A549 treated with Mapracorat at 1 μM for 4 hours (cell line): ENCODE measurements at places on chromosomes 5 and 9. TPM values are rescaled to one million over a fixed set of nuclear protein-coding genes. Genes with fewer than 3 reads are reported as not detected.

Gene SLCO6A1
- not detected in 5 replicates for total RNA-seq

Gene ZDHHC11
- 12.6 to 20.1 TPM (median 16.3 TPM) in 5 replicates for total RNA-seq

Gene KIF20A
- 37.7 to 49.8 TPM (median 43.8 TPM) in 5 replicates for total RNA-seq

Gene IL13
- total RNA-seq: 0.11 to 0.14 TPM in 2 of 5 replicates, not detected in the others

Gene CTNND2
- total RNA-seq: not detected in 5 replicates

Gene ZNF169
- 1.3 to 1.8 TPM (median 1.7 TPM) in 5 replicates for total RNA-seq
